ENCODE measurements at places on chromosomes 5 and 9.

DNA sequence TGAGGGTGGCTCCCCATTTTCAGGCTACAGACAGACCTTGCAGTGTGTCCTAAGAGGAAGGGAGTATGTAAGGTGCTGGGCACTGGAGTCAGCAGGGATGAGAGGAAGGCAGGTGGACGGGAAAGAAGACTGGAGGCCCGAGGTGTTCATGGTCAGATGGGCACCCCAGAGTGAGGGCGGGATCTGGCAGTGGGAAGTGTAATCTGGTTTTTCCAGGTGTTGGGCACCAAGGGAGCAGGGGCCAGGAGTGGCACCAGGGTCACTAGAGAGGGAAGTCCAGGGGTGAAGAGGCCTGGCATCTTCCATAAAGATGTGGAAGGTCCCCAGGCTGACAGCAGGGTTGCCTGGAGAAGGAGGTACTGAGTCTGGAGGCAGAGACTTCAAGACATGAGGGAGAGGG, 29.7 kb downstream of the PITX1 start:
- DNase-seq: no peak

GRCh38 chr9:22208846-22209585, 199.9 kb upstream of the CDKN2B start:
- peak; percentile 46 for DNase-seq

DNA sequence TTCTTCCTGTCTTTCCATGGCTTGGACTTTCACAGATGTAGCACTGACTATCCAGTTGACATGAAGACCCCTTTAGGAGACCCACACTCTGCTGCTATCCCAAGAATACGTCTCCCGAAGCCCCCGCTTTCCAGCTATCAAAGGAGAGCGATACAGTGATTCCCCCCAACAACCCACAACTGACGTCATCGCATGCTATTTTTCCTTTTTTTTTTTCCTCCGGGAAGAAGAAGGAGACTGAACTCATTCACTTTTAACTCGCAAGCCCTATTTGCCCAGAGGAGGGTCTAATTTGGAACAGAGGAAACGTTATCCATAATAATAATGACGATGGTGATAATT, 2.1 kb downstream of the PAPPA start:
- peak; percentile 59 for DNase-seq

GRCh38 chr9:131844745-131845118, 104.9 kb upstream of the RAPGEF1 start:
- DNase-seq: no peak

DNA sequence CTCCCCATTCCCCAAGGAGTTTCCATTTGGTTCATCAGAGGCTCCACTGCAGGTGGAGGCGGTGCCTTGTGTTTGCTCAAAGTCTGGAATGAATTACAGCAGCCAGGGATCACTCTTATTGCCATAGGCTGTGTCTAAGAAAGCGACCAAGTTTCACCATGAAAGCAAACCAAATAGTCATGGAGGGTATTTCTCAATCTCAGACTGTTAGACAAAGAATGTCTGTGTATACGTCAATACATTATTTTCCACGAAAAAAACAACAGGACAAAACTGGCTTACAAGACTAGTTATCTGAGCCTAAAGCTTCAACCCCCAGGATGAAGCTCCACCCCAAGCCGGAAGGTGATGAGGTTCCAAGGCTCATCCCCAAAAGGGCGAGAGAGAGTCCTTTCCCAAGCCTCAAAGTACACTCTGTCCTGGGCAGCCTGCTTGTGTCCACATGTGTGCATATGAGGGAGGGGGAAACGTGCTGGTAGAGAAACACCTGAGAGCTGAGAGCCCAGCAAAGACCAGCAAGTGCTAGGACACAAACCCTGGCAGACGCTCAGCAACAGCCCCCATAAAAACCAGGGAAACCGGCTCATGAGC, 4.3 kb downstream of the B4GALT1 start:
- DNase-seq: peak; percentile 92

DNA sequence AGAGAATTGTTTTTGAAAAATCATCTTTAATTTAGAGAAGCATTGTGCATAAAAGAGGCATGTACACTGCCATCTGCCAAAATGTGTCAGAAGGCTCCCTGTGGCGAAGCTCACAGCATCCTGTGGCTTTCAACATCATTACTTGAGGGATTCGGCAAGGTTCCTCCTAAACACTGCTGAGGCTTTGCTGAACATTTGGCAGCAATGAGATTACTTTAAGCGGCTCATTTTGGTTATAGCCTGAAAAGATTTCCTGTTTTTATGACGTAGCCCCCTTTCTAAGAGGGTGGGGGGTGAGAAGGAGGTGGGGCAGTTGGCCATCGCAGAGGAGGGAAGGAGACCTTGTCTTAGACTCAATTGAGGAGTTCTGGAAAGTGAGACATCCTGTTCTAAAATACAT, 469.4 kb downstream of the RASEF start:
- no peak for DNase-seq

- peak; percentile 73 for DNase-seq
Measured at GRCh38 chr5:61330341-61330844, 1.7 kb upstream of the ZSWIM6 start.

GRCh38 chr5:149795360-149795759, 65.2 kb downstream of the PPARGC1B start:
- DNase-seq: no peak

- DNase-seq: peak; percentile 81
Measured at GRCh38 chr5:177454397-177455035, 7.9 kb downstream of the PRR7 start.

- DNase-seq: no peak
Measured at GRCh38 chr9:116703634-116704033, 16.5 kb downstream of the TRIM32 start.

GRCh38 chr5:79890119-79890929, 100.7 kb downstream of the MTX3 start:
- no peak for DNase-seq

DNA sequence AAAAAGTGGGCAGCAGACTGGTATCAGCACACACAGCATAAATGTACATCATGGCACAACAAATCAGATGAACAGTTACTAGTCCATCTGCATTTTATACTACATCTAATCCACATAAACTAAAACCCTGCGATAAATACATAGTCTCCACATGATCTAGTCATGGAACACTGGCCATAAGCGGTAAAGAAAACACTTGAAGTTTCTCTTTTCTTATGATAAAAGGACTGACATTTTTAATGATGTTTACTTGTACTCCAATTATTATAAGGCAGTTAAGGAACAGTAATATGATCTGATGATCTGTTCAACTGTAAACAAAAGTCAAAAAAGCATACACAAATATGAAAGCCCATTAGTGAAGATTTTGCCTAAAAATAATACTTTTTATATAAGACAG, 112.5 kb downstream of the MPDZ start:
- no peak for DNase-seq

- DNase-seq: no peak
Measured at GRCh38 chr5:173640156-173640804, 23.8 kb upstream of the BOD1 start.

- DNase-seq: no peak
Measured at GRCh38 chr5:124393584-124394379, 352.7 kb downstream of the ZNF608 start.

GRCh38 chr5:116557669-116558271, 16.9 kb downstream of the SEMA6A start:
- DNase-seq: peak; percentile 27

- DNase-seq: no peak
Measured at GRCh38 chr5:140220698-140221064, 45.7 kb downstream of the CYSTM1 start.

DNA sequence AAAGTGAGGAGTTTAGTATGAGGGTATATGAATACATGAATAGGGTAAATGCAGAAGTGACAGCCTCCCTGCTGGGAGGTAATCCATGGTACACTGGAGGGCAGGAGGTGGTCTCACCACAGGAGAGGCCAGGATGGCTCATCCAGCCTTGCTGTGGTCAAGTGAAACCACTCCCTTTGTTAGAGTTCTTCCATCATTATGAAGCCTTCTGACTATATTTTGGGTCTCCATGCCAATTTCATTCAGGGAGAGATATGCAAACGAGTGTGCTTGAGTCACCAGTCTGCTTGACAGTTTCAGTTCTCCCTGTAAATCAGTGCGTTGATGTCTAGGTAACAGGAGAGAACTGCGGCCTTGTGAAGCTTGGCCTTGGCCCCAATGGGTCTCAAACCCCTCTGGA, 16.4 kb downstream of the PPP3R2 start:
- peak; percentile 15 for DNase-seq

DNA sequence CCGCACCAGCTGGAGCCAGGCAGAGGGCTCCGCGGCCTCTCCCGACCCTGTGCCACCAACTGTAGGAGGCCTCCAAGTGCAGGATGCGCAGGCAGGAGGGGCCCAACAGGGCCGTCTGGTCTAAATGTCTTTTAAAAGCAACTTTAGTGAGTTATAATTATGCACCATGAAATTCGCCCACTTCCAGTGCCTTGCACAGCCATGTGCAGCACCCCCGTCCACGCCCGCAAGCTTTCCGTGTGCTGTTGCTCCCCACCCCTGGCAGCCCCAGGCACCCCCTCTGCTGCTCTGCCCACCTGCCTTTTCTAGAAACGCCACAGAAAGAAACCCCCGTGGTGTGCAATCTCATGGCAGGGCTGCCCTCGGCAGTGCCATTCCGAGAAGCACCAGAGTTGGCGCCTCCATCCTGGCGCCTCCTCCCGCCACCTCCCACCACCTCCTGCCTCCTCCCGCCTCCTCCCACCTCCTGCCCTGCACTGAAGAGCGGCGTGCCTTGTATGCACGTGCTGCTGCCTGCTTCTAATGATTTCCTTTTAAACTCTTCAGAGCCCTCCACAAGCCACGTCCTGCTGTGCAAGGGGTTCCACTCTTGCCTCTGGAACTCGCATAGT, 7.5 kb upstream of the SLC6A18 start:
- no peak for DNase-seq

GRCh38 chr9:16898464-16898863, 28.0 kb upstream of the BNC2 start:
- no peak for DNase-seq

GRCh38 chr5:16568875-16569580, 47.8 kb downstream of the RETREG1 start:
- peak; percentile 20 for DNase-seq

- DNase-seq: no peak
Measured at GRCh38 chr9:99433095-99433494, 211.0 kb downstream of the SEC61B start.

DNA sequence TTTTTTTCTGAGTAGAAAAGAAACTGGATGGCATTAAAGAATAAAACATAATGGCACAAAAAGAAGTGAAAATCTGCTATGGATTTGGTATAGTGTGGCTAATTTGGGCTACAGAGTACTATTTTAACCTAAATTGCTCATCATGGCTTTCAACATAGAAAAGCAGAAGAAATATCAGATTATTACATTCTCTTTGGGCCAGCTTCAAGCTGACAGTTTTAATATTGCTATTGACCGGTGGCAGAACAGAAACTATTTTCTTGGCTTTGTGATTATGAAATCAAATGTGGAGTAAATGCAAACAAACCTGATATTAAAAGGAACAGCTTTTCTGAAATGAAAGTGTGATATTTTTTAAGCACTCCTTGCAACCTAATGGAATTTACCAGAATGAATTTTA, 301.5 kb downstream of the EPB41L4A start:
- no peak for DNase-seq

GRCh38 chr9:35488021-35488420, 1.9 kb upstream of the RUSC2 start:
- DNase-seq: no peak

DNA sequence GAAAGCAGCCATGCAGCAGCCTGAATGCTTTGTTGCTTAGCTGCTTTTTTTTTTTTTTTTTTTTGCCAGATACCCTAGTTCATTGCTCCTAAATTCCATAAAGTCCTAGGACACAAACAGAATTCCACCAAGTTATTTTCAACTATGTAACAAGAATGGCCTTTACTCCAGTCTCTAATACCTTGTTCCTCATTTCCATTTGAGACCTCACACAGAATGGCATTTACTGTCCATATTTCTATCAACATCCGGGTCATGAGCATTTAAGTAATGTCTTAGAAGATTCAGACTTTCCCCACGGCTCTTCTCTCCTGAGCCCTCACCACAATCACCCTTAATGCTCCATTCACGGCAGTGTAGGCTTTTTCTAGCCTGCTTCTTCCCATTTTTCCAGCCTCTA, 31.7 kb upstream of the FBXW11 start:
- no peak for DNase-seq

DNA sequence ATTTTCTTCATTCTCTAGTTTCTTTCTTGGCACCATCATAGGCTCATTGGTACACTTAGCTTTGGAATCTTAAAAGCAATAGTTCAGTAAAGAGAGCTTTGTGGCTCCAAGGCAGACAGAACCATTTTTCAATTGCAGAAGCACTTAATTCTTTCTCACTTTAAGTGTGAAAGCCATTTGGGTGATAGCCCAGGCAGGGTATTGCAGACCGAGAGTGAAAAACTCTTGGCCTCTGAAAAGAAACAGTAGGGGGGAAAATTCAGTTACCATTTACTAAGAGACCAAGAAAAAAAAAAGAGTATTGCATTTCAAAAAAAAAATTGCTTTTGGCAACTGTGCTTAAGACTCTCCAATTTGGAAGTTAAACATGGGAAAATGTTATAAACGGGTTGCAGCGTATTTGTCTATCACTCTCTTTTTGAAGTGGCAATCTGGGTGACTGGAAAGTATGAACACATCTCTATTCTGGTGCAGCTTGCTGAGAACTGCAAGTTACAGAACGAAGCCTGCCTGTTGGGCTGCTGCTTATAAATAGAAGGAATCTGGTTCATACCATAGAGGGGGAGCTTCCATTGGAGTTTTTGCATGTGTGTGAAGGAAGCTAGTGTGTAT, 170.5 kb downstream of the TLE4 start:
- DNase-seq: no peak
